Lung (tissue), 17 donors: ENCODE measurements at places on chromosomes 3 and 15. TPM values are rescaled to one million over a fixed set of nuclear protein-coding genes. Genes with fewer than 3 reads are reported as not detected.

DNA sequence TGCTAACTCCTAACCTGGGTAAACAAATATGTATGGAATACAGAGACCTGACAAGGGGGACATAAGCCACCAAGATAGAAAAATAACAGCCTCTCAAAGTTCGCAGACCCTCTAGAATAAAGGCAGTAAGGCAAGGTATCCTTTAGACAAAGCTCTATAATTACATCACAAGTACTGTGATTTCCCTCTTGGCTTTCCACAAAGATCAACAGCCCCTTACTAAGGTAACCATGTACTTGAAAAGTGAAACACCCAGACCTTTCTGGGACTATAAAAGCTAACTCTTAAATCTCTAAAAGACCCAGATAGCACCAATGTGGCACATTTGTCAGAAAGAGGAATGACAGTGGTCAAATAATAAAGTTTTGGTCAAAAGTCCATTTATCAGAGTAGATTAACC lies 51.9 kb downstream of the TBL1XR1 start:
- H3K4me3 ChIP-seq, result no peak overlapping the region
- no peaks in the 10 kb centered on the region for H3K27me3 ChIP-seq
- peaks cover 39% of the 10 kb centered on the region for H3K4me1 ChIP-seq
- DNase-seq, result no peak
- peaks cover 1% of the 10 kb centered on the region for H3K36me3 ChIP-seq

Gene ANKRD34C
- 0.03 TPM for total RNA-seq

GRCh38 chr15:88316586-88316985 lies 60.0 kb upstream of the NTRK3 start:
- H3K4me1 ChIP-seq, result no peaks in the 10 kb centered on the region
- H3K27me3 ChIP-seq, result no peaks in the 10 kb centered on the region
- no peaks in the 10 kb centered on the region for H3K36me3 ChIP-seq

Gene GPR149
- total RNA-seq, result not detected

DNA sequence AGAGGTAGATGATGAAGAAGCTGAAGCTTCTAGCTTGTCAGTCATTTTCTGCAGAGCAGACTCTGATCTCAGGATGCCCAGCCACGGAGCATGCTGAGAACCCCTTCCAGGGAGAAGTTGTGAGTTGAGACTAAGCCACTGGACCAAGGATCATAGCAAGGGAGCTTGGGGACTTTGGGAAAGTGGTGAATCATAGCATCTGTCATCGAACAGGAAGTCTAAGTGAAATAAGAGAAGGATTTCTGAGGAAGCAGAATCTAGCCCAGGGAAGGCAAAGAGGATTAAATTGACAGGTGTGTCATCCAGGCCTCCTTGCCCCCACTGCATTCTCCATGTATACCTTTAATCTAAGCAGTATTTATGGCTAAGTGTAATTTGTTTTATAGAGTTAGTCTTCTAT lies 71.8 kb upstream of the TMEM108 start:
- no peaks in the 10 kb centered on the region for H3K4me1 ChIP-seq
- H3K27me3 ChIP-seq, result no peaks in the 10 kb centered on the region
- no peak for DNase-seq
- H3K36me3 ChIP-seq, result no peaks in the 10 kb centered on the region
- H3K4me3 ChIP-seq, result no peak overlapping the region
- H3K27ac ChIP-seq, result no peak overlapping the region
